ENCODE measurements at places on chromosomes 1 and 21.

DNA sequence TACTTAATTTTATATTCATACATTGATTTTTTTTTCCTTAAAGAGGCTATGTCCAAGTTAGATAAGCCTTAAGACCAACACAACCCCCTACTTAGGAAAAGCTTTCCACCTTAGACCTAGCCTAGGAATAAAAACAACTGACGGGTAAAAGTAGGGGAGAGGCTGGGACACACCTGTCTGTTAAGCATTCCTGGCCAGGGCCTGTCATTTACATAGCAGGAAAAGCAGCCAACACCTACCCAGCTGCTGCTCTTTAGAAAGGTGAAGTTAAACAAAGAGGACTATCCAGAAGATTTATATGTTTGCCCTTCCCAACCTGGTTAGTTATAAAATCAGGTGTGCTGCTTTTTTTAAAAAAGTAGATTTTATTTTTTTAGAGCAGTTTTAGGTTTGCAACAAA, 29.1 kb upstream of the SAMD13 start:
- no peak for DNase-seq

GRCh38 chr1:198598796-198599321, 40.0 kb upstream of the PTPRC start:
- no peak for DNase-seq

GRCh38 chr1:11528611-11529261, 49.8 kb downstream of the DISP3 start:
- DNase-seq = no peak

DNA sequence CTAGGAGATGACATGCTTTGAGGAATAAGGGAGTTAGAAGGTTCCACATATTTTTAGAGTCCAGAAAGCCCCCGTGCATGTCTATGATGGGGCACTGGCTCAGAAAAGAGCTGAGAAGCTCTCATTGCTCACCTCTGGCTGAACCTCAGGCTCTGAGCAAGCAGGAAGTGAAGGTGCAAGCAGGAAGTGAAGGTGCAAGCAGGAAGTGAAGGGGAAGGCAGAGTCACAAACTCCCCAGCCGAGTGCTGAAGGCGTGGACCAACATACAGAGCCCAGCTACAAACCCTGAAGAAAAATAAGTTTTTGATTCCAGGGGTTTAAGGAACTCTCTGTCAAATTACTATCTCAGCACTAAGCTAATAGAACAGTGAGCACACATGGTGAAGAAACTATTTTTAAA, 7.0 kb downstream of the KRTAP10-8 start:
- peak; percentile 60 for DNase-seq

DNA sequence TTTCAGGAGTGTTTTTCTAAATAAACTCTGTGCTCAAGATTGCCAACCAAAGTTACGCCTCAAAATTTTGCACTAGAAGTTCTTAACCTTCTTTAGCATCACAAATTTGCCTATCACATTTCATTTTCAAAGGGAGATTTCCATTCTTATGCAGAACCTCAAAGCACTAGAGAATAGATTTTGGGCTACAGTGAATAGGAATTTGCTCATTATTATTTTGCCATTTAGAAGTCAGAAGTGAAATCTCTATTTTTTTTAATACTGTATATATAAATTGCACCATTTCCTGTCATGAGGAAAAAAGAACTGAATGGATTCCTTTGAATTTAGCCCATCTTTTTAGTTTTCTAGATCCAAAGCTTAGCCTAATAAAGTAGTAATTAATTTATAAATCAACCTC, 796.4 kb downstream of the ADGRL2 start:
- DNase-seq = no peak

DNA sequence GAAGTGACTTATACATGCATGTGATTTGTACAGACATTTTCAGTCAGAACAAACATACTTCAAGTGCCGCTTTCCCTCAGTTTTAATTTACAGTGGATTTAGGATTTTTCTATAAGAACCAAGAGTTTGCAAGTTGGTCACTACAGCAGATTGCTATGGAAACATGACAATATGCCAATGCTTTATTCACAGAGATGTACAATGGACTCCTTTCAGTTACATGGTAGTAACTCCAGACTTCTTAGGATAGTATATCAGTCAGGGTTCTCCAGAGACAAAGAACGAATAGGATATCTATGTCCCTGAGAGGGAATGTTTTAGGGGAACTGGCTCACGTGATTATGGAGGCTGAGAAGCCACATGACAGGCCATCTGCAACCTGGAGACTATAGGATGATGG, 27.4 kb downstream of the IFI44 start:
- no peak for DNase-seq

- DNase-seq = no peak
These were observed 137.0 kb downstream of the LRRC53 start for GRCh38 chr1:74375376-74375775.

- DNase-seq = no peak
These were observed 7.9 kb upstream of the SRP9 start for GRCh38 chr1:225769687-225770086.

- DNase-seq = no peak
These were observed 303.7 kb upstream of the PLD5 start for GRCh38 chr1:242828199-242828598.

DNA sequence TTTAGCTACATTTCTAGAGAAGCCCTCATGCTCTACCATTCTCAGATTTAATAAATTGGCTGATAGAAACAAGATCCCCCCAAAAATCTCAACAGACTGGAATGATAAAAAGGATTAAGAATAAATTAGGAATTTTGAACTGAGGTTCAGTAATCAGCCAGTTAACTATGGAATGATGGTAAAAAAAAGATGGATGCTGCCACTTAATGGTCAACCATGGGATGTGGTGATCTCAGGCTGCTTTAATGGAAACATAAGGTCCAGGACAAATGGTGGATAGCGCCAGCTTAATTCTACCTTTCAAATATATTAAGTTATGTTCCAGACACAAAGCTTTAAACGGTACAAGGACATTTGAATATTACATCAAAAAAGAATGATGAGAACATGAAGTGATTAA, 49.9 kb downstream of the CCN1 start:
- DNase-seq = no peak

- DNase-seq = no peak
These were observed 6.9 kb downstream of the PLA2G5 start for GRCh38 chr1:20076710-20077461.

DNA sequence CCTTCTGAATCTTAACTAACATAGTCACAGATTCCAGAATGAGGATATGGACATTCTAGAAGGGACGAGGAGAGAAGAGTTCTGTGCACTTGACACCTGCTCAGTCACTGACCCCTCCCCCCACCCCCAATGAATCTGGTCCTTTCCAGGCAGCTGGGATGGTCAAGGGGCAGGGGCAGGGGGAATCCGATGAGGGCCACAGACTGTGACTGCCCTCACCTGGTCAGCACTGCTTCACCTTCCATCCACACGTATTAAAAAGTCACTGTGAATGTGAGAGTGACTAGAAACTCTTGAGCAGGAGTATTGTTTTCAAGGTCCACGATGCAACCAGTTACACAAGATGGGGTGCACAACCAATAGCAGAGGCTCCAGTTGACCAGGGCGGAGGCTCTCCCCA, 9.5 kb upstream of the PRAMEF12 start:
- DNase-seq = no peak

DNA sequence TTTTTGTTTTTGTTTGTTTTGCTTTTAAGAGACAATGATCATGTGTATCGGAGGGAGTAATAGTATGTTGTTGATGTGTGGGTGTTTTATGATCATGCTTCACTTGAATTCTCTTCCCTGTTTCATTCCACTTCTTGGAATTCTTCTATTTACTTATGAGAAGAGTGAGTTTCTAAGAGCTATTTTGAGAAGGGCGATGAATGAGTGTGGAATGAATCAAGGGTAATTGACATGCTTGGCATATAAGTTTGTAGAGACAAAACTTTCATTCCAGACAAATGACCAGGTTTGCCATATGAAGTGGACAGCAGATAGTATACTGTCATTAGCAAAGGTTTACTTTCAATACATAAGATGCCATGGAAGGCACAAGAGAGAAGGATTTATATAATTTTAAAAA, 42.3 kb upstream of the PDC start:
- DNase-seq = no peak

DNA sequence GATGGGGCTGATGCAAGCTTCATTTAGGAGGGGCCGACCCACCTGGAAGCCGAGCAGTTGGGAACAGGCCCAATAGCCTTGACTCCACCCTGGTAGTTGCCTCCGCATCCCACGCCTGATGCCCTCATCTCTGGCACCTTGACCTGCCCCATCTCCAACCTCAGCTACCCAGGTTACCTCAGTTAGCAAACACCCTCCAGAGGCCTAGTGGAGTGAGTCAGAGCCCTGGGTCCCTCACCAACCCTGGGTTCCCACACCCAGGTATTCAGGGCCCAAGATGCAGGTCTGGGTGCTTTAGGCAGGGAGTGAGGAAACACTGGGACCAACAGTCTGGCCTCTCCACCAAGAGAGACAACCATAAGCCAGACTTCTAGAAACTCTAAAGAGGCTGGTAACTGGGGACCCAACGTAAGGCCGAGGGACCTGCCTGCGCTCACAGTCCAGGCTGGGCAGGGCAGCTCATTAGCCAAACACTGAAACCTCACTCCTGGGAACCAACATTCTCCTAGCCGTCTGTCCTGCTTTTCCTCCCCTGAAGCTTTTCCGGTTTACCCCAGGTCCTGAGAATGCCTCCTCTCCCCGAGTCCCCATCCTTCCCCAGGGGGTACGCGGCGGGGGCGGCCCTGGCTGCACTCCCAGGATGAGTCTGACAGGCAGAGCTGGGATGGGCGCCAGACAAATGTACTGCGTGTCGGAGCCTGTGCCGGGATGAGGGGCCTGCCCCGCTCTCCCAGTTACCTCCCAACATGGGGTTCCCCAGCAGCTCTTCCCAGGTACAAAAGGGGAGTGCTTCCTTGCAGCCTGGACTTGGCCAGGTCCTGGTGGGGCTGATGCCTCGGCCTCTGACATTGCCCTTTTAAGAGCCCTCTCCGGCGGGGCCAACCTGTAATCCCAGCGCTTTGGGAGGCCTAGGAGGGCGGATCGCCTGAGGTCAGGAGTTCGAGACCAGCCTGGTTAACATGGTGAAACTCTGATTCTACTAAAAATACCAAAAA, 8.9 kb upstream of the CELSR2 start:
- no peak for DNase-seq

DNA sequence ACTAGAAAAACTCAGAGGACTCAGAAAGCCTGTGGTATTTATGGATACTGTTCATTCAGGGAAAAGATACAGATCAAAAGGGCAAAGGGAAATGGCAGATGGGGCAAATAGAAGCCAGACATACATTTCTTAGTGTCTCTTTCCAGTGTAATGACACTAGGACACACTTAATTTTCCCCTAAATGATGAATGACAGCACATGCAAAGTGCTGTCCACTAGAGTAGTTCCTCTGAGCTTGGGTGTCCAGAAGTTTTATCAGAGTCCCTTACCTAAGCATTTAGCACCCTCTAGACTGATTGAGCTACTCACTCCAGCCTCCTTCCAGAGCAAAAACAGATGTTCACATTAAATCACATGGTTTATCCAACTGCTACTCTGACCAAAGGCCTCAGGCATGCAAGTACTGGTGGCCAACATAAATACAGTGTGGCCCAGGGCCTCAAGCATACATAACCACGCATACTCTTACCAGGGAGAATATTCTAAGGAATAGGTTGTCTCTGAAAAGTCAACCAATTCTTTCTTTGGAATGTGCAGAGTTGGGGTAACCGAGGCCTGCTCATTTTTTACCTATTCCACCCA, 166.9 kb downstream of the NCAM2 start:
- no peak for DNase-seq

DNA sequence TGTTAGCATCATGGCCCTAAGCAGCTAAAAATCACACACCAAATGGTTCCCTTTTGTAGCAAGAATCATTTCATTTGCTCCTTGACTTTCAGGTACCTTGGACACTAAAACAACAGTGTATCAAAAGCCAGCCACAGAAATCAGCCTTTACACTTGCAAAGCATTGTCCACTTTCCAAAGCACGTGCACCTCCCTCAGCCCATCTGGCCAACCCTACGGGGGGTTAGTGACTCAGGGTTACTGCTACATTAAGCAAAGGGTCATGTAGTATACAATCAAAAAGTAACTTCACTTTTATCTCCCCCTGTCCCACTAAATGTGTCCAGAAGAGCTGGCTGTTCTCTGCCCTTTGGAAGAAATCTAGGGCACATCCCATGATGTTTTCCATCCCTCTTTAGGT, 149.7 kb downstream of the HIVEP3 start:
- no peak for DNase-seq

GRCh38 chr1:235107368-235108184, 21.1 kb downstream of the TOMM20 start:
- DNase-seq = no peak

DNA sequence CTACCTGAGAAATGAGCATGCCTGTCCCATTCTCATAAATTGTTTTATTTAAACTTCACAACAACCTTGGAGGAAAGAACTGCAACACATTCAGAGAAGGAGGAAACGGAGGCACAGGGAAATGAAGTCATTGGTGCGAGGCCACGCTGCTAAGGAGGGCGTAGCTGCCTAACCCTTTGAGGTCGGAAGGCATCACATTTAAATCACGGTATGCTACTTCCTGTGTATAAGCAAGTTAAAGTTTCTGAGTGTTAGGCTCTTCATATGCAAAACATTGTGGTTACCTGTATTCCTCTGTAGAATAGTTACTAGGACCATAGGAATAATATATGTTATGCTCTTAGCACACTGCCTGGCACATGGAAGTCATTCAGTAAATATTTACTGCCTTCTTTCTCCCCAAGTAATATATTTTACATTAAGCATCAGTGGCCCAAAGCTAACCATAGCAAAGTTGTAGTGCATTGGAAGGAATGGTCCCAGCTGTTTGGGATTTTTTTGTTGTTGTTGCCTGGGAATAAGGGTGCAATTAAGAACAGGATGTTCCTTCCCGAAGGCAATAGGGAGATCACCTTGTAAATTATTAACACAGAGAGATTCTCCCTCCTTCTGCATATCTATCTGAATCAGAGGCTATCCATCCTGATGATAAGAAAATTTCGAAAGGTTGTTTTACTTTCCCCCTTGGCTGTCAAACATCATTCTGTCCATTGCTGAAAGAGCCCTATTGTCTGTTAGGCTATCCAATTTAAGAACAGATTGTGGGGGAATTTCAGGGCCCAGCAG, 192.2 kb upstream of the C8B start:
- no peak for DNase-seq

- DNase-seq = no peak
These were observed 35.8 kb downstream of the FMO3 start for GRCh38 chr1:171126504-171126903.

DNA sequence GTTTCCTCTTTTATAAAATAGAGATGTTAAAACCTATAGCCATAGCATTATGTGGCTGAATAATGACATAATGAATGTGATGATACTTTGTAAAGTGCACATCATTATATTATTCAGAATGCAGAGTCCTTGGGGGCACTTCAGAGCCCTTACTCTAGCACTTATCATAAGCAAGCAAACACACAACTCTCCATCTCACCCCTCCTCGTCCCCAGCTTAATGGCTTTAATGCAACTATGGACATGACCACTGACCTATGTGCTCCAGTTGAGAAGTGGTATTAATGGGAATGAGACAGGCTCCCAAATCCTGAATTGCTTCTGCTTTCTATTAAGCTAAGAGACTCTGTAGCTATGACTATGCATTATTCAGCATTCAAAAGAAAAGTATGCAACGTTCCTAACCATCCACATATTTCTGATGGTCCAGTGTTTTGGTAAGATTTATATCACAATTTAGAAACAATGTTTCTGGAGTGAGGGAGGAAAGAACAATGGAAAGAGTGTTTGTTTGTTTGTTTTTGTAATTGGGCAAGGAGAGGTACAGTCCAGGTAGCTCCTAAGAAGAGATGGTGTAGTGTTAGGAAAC, 194.0 kb upstream of the PLXNA2 start:
- no peak for DNase-seq
